Stimulated activated CD8-positive, alpha-beta memory T cell treated with anti-CD3 and anti-CD28 coated beads, Interleukin-4, amount 100 ng/mL, for 4 hours (primary cell): ENCODE measurements at places on chromosomes 1 and 21.

DNA sequence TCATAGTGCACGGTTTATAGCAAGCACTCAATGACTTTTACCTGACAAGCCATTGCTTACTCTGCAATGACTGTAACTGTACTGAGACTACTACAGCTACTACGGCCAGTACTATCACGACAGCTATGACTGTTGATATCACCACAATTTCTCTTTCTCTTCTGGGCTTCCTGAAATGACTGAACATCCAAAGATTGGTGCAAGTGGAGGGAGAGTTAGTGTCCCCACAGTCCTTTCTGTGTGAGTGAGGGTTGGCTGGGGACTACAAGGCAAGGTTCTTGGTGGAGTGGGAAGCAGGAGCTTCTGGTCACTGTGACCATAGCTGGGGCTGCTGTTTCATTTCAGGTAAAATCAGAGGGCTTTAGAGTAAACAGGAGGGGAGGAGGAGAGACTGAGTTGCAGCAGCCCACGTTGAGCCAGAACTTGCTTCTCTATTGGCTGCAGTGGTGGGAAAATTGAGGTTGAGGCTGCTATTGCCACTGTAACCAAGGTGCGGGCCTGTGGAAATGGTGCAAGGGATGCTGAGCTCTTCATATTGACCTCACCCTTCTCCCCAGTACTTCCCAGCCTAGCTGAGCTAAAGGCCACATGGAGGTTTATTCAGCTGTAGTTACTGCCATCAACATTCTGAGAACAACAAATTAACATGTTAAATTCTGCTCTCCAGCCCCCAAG lies 14.1 kb upstream of the IL10 start:
- DNase-seq = no peak

DNA sequence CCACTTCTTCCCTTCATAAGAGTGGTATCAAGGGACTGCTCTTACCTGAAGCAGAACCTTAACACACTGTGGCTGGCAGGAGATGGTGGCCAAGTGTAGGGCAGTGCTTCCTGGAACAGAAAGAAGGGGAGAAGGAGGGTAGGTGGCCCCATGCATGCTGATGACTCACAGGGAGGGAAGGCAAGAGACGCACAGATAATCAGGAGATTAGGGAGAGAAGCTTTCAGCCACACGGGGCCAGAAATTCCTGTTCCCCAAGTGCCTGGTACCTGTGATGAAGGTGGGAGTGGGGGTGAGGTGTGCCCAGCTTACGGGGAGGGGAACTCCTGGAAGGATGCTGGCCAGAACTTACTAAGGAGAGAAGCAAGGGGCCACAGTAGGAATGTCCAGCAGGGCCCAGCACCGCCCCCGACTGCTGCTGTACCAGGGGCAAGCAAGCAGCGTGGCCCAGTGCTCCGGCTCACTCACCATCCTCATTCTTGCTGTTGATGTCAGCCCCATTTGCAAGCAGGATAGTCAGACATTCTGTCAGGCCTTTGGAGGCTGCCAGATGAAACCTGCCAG lies 7.7 kb downstream of the ANKRD35 start:
- no peak for DNase-seq

- DNase-seq = no peak
These were observed 169.2 kb downstream of the ZNF281 start for GRCh38 chr1:200240656-200241055.

GRCh38 chr1:27388337-27389005 lies 4.0 kb upstream of the GPR3 start:
- DNase-seq = peak; percentile 45

DNA sequence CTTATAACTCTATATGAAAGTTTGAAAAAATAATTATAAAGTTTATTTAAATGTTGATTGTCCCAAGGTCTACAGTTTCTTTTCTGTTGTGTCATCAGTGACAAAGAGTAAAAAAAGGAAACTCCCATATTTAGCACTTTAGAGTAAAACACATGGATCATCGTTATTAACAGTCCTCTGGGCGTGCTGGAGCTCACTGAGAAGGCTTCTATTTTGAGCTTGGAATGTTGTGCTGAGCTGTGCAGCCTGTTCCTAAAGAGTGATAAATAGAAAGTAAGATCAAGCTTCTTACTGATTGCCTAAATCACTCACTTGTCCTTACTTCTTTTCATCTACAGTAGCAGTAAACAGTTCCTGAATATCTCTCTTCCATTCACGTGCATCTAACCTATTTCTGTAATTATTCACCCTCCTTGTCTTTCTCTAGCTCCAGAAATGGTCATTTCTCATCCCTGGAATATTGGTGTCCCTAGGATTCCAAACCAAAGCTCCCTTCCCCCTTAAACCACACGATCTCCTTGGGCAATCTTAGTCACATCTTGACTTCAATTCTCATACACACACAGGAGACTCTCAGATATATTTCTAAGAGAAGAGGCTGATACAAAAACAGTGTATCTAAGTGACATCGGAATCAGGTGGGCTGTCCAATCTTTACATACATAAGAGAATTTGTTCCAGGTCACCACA lies 11.9 kb downstream of the GBP5 start:
- DNase-seq = no peak

DNA sequence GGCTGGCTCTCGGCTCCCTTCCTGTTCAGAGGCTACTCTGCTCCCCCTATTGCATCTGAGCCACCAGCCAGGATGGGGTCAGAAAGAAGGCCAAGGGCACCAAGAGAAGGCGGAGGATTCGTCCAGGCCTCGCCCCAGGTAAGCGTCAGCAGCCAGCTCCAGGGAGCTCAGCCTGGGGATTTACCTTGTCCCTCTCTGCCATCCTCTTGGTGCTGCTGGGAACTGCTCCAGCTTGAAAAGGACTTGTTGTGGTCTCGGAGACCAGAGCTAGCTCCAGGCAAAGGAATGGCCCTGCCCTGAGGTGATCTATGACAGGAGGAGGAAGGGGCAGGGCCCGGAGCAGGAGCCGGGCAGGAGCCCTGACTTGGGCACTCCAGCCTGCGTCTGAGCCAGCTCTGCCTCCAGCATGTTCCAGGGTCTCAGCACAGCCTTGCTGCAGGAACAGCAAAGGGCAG lies 113.7 kb upstream of the IFFO2 start:
- DNase-seq = no peak

DNA sequence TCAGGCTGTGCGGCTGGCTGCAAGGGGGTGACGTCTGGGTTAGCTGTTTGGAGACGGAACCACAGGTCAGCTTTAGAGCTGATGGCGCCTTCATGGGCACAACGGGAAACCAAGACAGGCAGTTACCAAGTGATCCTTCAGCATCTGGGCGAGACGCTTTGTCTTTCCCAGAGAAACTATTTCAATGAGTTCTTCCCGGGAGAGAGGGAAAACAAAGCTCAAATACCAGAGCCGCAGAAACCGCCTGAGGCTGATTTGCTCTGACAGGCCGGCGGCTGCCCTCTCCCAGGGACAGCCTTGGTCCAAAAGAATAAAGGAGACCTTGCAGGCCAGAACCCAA lies 76.5 kb downstream of the CD58 start:
- no peak for DNase-seq
